ENCODE measurements at places on chromosomes 6 and 20.

GRCh38 chr6:45590696-45591184 lies 213.0 kb upstream of the SUPT3H start:
- DNase-seq, result no peak

GRCh38 chr6:159640322-159640721 lies 52.7 kb downstream of the SOD2 start:
- DNase-seq, result no peak

- no peak for DNase-seq
These were observed 535.5 kb upstream of the CITED2 start for GRCh38 chr6:139909992-139910391.

- DNase-seq, result no peak
These were observed 21.5 kb downstream of the ZNF337 start for GRCh38 chr20:25675161-25675560.

DNA sequence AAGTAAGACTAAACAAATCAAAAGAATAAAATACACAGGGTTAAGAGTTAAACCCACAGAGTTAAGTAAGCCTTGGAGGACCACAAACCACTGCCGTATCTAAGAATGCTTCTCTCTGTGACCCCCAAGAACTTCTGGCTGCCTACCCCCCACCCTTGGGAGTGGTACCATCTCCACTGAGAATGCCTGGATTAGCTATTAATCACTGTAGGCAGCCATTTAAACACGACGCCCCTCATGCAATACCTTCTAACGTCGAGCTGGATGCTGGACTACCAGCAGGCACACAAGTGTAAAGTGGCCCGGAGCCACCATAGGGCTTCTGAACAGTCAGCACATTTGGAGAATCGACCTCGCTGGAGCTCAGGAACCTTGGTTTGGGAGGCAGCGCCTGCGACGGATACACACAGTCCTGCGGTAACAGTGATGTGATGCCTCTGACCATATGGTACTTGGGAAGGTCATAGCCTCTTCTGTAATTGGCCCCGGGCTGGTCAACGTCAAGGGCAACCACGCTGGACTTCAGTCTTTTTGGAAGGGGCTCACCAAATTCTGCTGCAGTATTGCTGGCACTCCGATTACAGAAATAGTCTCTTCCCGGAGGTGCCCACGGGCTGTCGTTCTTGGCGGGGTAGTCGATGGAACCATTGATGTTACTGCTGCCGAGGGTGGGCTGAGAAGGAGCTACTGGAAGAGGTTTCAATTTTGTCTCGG lies 18.0 kb downstream of the ZNF217 start:
- peak; percentile 23 for DNase-seq

- DNase-seq, result no peak
These were observed 2.5 kb downstream of the DIDO1 start for GRCh38 chr20:62923669-62924441.

DNA sequence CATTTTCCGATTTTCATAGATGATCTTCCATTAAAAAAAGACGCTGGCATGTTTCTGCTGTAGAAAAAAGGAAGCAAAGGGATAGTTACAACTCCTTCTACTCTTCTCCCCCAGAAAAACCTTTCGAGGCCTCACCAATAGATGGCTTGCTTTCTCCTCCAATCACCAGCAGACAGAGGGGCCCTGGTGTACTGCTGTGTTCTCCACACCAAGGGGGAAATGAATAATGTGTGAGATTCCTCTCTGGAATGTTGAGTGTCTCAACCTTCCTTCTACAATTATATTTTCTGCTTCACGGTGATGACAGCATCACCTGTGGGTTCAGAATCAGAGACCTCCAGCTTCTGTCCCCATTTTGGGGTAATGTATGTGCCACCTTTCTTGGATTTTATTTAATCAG lies 185.7 kb upstream of the FLRT3 start:
- no peak for DNase-seq

GRCh38 chr6:47483516-47483852 lies 5.9 kb downstream of the CD2AP start:
- no peak for DNase-seq
